ENCODE measurements at places on chromosomes 4 and X. TPM values are rescaled to one million over a fixed set of nuclear protein-coding genes. Genes with fewer than 3 reads are reported as not detected.

- peaks cover 14% of the 10 kb centered on the region for H3K4me1 ChIP-seq
- no peak overlapping the region for H3K27ac ChIP-seq
- no peak for DNase-seq
- H3K27me3 ChIP-seq, result no peaks in the 10 kb centered on the region
- H3K36me3 ChIP-seq, result peaks cover 24% of the 10 kb centered on the region
Measured at GRCh38 chr4:48589098-48589445, 99.0 kb downstream of the ZAR1 start.

DNA sequence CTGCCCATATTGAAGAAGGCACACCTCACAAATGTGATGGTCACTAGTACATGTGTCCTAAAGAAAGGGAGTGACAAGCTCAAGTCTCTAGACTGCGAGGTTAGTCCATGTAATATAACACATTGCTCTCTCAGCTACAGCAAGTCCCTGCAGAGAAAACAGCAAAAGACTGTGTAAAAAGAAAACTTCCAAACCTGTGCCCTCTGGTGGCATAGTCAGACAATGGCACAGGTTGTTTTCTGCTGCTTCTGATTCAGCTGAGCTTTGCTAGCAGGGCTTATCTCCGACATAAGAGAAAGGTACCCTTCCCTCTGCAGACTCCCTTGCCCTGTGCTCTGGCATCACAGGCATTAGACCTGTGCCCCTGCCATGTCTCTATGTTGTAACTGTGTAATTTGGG lies 1.4 kb upstream of the SERPINA7 start:
- no peaks in the 10 kb centered on the region for H3K27me3 ChIP-seq
- DNase-seq, result no peak
- H3K27ac ChIP-seq, result no peak overlapping the region
- H3K36me3 ChIP-seq, result no peaks in the 10 kb centered on the region

GRCh38 chr4:177266506-177266905 lies 43.2 kb upstream of the NEIL3 start:
- peaks cover 5% of the 10 kb centered on the region for H3K27me3 ChIP-seq
- no peak for DNase-seq
- no peak overlapping the region for H3K4me3 ChIP-seq

DNA sequence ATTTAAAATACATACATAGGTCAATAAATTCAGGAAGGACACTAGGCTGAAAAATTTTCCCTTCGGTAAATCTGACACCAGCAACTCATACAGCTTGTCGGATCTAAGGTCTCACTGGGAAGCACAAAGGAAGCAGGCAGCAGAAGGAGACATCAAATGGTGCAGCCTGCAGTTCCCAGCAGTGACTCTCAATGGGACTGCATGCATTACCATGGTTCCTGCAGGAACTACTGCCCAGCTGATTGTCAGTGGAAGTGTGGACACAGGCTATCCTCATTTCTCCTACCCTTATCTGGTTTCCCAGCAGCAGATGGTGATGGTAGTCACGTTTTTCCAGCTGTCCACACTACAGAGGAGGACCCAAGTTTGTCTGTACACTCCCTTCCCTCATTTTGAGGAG lies 113.3 kb downstream of the PPP1R2C start:
- H3K4me1 ChIP-seq, result no peaks in the 10 kb centered on the region
- peaks cover 2% of the 10 kb centered on the region for H3K27me3 ChIP-seq
- no peak overlapping the region for H3K27ac ChIP-seq
- no peak overlapping the region for H3K4me3 ChIP-seq
- H3K36me3 ChIP-seq, result no peaks in the 10 kb centered on the region
- no peak for DNase-seq

DNA sequence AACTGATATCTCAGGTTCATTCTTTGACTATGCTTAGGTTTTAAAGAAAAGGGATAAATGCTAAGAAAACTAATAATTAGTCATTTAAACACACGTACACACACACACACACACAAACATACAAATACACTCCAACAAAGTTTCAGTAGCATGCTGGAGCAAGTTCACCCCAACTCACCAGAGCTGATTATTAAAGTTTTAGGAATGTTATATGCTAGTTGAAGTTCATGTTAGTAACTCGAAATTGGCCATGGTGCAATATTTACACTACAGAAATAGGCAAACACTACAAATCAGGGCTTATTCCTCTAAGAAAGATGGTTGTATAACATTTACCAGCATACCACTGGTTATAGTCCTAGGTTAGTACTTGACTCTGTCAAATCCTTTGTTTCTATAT lies 384.0 kb upstream of the DIPK2B start:
- no peak for DNase-seq
- no peak overlapping the region for H3K27ac ChIP-seq
- H3K27me3 ChIP-seq, result no peaks in the 10 kb centered on the region

TBC1D1 gene
- total RNA-seq, result 52.6 TPM

DNA sequence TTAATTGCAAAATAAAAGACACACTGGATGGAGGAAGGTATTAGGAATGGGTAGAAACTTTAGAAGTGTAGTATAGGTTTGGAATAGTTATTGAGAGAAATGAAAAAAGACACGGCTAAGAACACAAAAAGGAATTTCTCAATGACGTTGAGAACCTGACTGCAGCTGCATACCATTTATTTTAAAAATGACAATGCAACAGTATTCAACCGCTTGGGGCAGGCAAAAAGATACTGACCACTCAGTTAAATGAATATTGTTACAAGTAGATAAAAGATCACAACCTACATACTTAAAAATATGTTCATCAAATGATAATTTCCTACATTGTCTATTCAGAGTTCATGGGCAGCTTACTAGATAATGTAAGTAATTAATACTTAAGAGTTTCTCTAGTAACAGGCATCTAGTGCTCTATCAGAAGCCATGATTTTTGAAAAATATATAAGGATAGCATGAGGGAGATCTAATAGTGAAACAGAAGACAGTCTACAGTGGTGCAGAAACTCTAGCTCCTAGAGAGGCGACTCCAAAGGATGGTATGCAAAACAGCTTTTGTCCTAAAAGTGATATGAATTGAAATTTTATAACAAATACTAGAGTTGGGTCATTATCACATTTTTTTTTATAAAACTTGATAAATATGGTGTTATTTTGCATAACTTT lies 216.2 kb upstream of the VEGFC start:
- H3K27me3 ChIP-seq, result no peaks in the 10 kb centered on the region
- H3K27ac ChIP-seq, result no peak overlapping the region
- no peak overlapping the region for H3K4me3 ChIP-seq
- H3K4me1 ChIP-seq, result no peaks in the 10 kb centered on the region
- no peaks in the 10 kb centered on the region for H3K36me3 ChIP-seq

PCSK1N gene
- total RNA-seq, result 0.36 TPM

GRCh38 chr4:81346719-81347118 lies 125.0 kb downstream of the RASGEF1B start:
- no peaks in the 10 kb centered on the region for H3K36me3 ChIP-seq
- no peaks in the 10 kb centered on the region for H3K4me1 ChIP-seq
- H3K4me3 ChIP-seq, result no peak overlapping the region
- DNase-seq, result no peak

DNA sequence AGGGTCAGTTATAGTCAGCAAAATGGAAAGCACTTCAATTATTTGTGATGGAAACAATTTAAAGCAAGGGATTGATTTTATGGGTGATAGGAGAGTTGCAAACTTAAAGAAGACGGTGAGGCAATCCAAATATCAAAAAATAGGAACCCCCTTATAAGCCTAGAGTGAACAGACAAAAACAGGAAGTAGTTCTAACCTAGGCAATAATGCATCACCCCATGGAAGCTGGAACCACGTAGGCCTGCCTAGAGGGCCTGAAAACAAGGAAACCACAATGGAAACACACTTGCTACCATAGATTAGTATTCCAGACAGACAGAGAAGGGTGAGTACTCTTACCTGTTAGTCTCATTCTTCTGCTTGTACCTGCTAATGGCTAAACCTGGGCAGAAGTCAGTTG lies 13.5 kb upstream of the GK2 start:
- H3K27ac ChIP-seq, result no peak overlapping the region
- H3K4me1 ChIP-seq, result no peaks in the 10 kb centered on the region
- no peaks in the 10 kb centered on the region for H3K27me3 ChIP-seq
- no peak for DNase-seq

MAGEC3 gene
- total RNA-seq, result not detected

AMBN gene
- total RNA-seq, result not detected

GRCh38 chr4:7939377-7940108 lies at the start of gene AFAP1:
TSS of gene AFAP1 (minus strand) at chr4:7939861. CDS start at chr4:7872078, 67,783 bp downstream.
- peaks cover 22% of the 10 kb centered on the region for H3K4me1 ChIP-seq
- H3K27me3 ChIP-seq, result peaks cover 25% of the 10 kb centered on the region
- H3K27ac ChIP-seq, result no peak within 1 kb of the TSS
- H3K4me3 ChIP-seq, result peak within 1 kb of the TSS; percentile 74

DNA sequence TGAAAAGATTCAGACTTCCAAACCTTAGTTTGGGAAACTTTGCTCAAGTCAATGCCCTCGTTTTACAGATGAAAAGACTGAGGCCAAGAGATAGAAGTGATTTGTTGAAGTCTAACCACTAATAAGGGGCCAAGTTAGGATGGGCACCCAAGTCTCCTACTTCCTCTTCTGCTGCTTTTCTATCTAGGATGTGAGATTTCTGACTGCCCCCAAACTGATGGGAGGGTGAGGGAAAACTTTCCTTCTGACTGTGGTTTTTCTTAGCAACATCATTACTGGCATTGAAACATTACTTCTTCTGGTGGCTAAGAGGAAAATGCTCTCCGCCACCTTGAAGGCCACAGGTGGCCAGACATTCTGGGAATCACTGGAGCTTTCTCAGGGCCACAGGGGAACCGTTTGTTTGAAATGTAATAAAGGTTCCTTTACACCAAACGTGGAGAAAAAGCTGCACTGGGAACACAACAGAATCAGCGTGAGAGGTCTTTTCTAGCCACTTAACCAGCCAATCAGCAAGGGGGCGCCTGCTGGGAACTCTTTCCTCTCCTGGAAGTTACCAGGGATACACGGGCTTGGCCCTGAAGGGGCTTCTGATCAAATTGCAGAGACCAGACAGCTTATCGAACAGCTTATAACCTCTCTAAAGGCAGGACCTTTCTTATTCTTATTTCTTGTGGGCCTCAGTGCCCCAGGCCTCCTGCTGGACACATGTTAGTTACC lies 115.9 kb upstream of the TEX13D start:
- H3K4me1 ChIP-seq, result peaks cover 81% of the 10 kb centered on the region
- H3K27ac ChIP-seq, result peak overlapping the region; percentile 93
- H3K27me3 ChIP-seq, result peaks cover 2% of the 10 kb centered on the region
- no peaks in the 10 kb centered on the region for H3K36me3 ChIP-seq

- no peaks in the 10 kb centered on the region for H3K27me3 ChIP-seq
- no peaks in the 10 kb centered on the region for H3K36me3 ChIP-seq
- no peak overlapping the region for H3K27ac ChIP-seq
- no peak overlapping the region for H3K4me3 ChIP-seq
Measured at GRCh38 chr4:53013873-53014775, 152.0 kb downstream of the RASL11B start.

DNA sequence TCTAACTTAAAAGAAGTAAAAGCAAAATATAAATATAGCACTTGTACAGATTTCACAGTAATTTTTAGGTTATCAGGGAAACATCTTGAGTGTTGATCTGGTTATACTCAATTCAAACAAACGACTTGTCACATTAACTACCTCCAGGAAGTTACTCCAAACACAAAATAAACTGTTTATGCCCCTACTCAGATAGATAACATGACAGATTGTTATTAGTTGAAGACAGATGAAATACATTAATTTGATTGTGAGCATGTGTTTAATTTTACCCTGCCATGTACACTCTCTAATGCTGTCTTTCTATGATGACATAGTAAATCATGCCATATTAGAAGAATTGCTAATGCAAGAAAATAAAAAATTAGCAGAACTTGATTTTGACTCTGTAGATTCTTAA lies 88.0 kb downstream of the RAB28 start:
- no peaks in the 10 kb centered on the region for H3K36me3 ChIP-seq
- no peak overlapping the region for H3K4me3 ChIP-seq
- H3K27ac ChIP-seq, result no peak overlapping the region

CXCL6 gene
- total RNA-seq, result not detected

DNA sequence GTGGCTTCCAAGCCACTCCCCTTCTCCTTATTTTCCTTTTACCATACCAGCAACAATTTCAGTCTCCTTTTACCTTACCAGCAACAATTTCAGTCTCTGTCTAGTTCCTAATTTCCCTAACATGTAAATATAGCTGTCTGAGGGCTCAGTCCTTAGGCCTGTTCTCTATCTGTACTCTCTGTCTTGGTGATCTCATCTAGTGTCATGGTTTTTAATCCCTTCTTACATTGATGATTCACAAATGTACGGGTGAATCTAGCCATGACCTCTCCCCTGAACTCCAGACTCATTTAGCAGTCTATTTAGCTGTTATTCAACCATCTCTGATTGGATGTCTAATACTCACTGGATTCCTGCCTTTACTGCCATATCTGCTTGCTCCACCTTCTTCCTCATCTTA lies 7.2 kb downstream of the IL15 start:
- no peak overlapping the region for H3K4me3 ChIP-seq
- DNase-seq, result no peak
- H3K27ac ChIP-seq, result no peak overlapping the region
- H3K4me1 ChIP-seq, result peaks cover 10% of the 10 kb centered on the region
- no peaks in the 10 kb centered on the region for H3K36me3 ChIP-seq

DNA sequence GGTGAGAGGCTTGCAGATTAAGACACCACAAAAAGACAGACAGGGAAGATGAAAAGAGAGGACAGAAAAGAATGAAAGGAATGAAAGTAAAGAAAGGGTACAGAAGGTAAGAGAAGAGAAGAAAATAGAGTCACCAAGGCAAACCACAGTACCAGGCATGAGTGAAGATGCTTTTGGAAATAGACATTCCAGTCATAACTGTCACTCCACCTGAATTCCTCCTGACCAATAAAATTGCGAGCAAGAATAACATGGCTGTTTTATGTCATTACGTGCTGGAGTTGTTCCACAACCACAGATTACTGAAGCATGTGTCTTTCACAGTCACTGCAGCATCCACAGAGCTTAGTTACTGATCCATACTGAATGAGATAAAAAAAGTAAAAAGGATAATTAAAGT lies 864.9 kb upstream of the SLIT2 start:
- no peaks in the 10 kb centered on the region for H3K27me3 ChIP-seq
- no peaks in the 10 kb centered on the region for H3K36me3 ChIP-seq
- H3K27ac ChIP-seq, result no peak overlapping the region

DNA sequence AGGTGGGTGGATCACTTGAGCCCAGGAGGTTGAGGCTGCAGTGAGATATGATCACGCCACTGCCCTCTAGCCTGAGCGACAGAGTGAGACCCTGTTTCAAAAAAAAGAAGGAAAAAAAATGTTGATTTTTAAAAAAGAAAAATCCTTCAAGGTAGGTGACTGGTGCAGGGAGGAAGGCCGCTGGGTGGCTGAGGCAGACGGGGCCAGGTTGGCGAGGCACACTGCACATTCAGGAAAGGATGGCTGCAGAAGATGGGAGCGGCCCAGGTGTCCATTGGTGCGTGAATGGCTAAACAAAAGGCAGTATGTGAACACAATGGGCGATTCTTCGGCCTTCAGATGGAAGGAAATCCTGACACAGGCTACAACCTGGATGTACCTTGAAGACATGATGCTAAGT lies 30.4 kb downstream of the DCTD start:
- peaks cover 69% of the 10 kb centered on the region for H3K36me3 ChIP-seq
- H3K27ac ChIP-seq, result no peak overlapping the region
- H3K27me3 ChIP-seq, result no peaks in the 10 kb centered on the region

NDNF gene
- not detected for total RNA-seq

- no peak overlapping the region for H3K27ac ChIP-seq
- H3K27me3 ChIP-seq, result no peaks in the 10 kb centered on the region
- no peaks in the 10 kb centered on the region for H3K36me3 ChIP-seq
- H3K4me1 ChIP-seq, result no peaks in the 10 kb centered on the region
Measured at GRCh38 chr4:182478475-182478874, 235.3 kb downstream of the TENM3 start.

- no peaks in the 10 kb centered on the region for H3K27me3 ChIP-seq
- DNase-seq, result no peak
- H3K36me3 ChIP-seq, result no peaks in the 10 kb centered on the region
- no peak overlapping the region for H3K27ac ChIP-seq
- H3K4me3 ChIP-seq, result no peak overlapping the region
Measured at GRCh38 chr4:174669270-174669669, 147.0 kb upstream of the HPGD start.
